ENCODE measurements at places on chromosomes 2 and 18.

DNA sequence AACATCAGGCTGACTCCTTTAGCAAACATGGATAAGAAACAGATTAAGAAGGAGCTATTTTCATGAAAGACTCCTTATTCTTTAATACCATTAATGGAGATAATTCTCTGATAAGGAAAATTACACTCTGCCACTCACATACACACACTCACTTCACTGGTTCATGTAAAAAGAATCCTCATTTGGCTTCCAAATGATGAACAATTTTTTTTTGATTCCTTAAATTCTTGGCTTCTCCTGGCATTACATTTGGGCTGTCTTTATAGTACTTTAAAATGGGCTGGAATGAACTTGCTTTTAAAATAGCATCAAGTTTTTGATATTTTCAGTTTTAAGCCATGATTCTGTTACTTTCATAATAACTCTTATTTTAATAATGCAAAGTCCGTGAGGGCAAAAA lies 328.6 kb downstream of the SLC8A1 start:
- no peak for DNase-seq

DNA sequence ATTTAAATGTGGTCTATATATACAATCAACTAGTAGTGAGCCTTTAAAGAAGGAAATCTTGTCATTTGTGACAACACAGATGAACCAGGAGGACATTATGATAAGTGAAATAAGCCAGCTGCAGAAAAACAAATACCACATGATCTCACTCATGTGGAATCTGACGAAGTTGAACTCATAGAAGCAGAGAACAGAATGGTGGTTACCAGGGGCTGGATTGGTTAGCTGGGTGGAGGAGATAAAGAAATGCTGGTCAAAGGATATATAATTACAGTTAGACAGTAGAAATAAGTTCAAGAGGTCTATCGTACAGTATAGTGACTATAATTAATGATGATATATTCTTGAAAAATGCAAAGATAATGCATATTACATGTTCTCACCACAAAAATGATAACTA lies 267.9 kb downstream of the FBXO15 start:
- no peak for DNase-seq

DNA sequence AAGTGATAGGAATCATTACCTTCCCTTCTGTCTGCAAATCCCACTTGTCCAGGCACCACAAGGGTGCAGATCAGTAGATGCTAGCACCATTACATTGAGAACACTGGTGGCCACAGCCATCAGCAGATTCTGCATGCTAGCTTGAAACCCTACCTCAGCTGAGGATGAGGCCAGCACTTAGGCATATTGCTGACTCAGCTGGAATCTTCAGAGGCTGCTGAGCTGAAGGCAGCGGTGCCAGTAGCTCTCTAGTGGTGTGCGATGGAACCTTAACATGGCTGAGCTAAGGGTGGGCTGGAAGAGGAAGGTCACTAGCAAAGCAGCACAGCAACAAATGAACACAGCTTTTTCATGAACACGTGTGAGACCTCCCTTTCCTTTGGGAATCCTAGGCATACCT lies 19.0 kb upstream of the CPO start:
- no peak for DNase-seq

- peak; percentile 40 for DNase-seq
These were observed 73.3 kb downstream of the SFXN5 start for GRCh38 chr2:72998234-72998651.

DNA sequence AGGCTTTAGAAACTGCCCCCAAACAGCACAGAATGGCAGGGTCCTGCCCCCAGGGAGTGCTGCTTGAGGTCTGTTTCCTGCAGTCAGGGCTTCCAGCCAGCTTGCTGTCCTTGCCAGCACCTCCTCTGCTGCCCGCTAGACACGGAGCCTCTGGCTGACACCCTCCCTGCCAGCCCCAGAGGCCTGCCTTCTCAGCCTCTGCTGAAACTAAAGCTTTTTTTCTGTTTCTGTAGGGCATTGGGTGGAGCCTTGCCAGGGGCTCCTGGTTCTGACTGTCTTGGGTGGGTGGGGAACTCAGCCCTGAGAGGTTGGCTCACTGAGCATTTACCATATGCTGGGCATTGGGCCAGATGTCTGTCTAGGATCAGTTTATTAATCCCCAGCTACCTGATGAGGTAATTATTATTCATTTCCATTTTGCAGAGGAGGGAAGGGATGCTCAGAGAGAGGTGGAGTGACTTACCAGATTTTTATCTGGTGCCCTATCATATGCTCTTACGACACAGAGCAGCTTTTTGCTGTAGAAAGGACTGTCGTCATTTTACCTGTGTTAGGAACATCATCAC lies 35.4 kb downstream of the INPP4A start:
- peak; percentile 70 for DNase-seq

DNA sequence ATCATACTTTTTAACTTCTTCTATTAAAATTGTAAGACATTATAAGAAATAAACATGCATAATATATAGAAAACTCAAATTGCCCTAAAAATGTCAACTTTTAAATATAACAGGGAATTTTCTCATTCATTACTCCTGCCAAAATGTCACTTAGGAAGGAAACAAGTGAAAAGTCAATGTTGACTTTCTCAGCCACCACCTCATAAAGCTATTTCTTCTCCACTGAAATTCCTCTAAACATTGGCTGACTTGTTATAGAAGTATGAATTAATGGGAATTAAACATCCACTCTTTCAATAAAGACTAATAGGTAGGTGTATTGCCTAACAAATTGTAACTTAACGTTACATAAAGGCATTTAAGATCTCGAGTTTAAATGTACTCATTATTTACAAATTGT lies 499.7 kb upstream of the SYT4 start:
- DNase-seq, result no peak

DNA sequence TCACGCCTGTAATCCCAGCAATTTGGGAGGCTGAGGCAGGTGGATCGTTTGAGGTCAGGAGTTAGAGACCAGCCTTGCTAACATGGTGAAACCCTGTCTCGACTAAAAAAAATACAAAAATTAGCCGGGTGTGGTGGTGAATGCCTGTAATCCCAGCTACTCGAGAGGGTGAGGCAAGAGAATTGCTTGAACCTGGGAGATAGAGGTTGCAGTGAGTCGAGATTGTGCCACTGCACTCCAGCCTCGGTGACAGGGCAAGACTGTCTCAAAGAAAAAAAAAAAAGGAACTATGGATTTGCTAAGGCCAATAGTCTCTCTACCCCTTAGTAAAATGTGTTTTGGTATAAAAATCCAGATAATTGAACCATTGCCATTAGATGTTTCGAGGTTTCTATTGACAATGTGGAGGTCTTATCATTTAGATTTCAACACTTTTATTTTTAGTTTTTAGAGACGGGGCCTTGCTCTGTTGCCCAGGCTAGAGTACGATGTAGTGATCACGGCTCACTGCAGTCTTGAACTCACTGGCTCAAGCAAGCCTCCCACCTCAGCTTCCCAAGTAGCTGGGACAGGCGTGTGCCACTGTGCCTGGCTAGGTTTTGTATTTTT lies 1.1 kb upstream of the TXNDC2 start:
- no peak for DNase-seq

DNA sequence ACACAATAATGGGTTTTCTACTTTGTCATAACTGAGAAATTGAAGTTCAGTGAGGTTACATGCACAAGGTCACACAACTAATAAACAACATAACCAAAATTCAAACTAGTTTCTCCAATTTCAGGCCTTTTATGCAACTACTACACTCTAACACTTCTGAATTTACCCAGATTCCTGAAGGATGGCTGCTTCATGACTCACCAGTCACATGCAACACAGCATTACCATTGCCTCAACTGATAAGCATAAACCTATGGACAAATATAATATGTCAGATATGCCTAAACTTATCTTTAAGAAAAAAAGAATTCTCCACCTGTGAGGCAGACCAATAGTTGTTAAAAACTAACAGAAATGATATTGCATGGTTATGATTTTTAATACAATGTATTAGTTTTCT lies 586.5 kb upstream of the SLC8A1 start:
- DNase-seq, result no peak

- no peak for DNase-seq
These were observed 18.0 kb downstream of the GALNT3 start for GRCh38 chr2:165776013-165776412.

DNA sequence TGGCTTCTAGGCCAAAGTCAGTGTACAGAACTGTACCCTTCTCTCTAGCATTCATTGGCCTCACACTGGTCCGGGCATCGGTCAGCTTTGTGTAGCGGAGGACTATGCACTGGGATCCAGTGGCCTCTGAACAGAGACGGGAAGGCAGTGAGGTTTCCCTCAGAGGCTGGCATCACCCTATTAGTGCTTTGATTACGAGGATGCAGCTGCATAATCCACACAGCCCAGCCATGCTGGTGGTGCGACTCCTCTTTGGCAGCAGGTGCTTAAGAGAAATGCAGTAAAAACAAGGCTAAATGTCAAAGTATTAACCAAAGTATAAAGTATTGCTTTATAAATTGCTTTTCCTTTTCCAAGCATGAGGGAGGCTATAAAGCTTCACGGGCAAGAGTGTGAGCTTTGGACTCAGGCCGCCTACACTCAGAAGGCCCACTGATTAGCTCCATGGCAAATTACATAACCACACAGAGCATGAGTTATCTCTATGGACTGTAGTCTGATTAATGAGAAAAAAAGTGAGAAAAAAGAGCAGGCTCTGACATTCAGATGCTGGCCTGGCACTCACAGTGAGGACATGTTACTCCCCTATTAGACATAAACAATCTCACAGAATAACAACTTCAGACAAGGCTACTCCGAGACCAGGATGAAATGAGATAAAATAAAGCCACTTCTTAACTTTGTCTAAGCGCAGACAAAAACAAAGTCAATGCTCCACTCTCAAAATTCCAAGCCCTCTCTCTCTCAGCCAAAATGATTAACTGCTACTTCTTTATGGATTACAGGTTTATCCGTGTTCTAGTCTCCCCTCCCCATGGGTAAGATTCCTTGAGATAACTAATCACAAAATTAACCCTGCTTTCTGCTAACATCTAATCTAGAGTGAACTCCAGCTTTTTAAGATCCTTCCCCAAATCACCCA lies 6.4 kb upstream of the CRYGC start:
- no peak for DNase-seq

GRCh38 chr2:203623661-203624060 lies 82.8 kb upstream of the CD28 start:
- no peak for DNase-seq

DNA sequence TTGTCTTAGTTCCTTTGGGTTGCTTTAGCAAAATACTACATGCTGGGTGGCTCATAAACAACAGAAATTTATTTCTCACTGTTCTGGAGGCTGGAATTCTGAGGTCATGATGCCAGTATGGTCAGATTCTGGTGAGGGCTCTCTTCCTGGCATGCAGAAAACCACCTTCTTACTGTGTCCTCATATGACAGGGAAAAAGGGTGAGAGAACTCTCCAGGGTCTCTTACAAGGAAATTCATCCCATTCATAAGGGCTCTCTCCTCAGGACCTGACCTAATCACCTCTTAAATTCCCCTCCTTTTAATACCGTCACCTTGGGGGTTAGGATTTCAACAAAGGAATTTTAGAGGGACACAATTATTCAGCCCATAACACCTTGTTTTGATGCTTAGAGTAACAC lies 243.1 kb upstream of the TNP1 start:
- DNase-seq, result no peak

DNA sequence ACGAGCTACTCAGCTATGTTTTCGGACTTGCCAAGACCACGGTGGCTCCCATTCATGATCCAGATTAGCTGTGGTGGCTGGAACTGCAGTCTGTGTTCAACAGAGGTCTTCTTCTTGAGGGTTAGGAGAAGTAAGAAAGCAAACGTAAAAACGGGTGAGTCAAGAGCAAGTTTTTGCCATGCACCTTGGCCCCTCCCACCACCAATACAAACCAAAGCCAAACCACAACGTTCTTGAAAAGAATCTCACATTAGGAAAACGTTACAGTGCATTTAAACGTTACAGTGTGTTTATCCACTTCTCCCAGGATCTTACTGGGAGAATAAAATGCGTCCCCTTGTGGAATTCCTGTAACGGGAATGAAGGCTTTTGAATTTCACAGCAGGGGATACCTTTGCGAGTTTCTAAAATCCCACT lies 725 bp downstream of the FBXO48 start:
- DNase-seq, result peak; percentile 61

- DNase-seq, result no peak
These were observed 50.1 kb downstream of the SLC14A1 start for GRCh38 chr18:45774065-45774521.

GRCh38 chr2:15560140-15560987 lies 770 bp downstream of the NBAS start:
- peak; percentile 64 for DNase-seq

- no peak for DNase-seq
These were observed 223.6 kb downstream of the LRRTM1 start for GRCh38 chr2:80080957-80081356.

- peak; percentile 4 for DNase-seq
These were observed 79.5 kb downstream of the DGKD start for GRCh38 chr2:233433794-233434193.

DNA sequence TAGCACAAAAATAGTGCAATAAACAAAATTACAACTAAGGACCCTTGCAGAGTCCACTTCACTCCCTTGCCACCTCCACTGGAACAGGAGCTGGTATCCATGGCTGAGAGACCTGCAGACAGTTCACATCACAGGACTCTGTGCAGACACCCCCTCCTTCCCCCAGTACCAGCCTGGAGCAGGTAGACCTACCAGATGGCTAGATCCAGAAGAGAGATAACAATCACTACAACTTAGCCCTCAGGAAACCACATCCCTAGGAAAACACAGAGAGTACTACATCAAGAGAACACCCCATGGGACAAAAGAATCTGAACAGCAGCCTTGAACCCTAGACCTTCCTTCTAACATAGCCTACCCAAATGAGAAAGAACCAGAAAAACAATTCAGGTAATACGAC lies 49.8 kb downstream of the FBXO15 start:
- DNase-seq, result no peak

GRCh38 chr18:13260935-13261640 lies 42.5 kb downstream of the LDLRAD4 start:
- peak; percentile 45 for DNase-seq

GRCh38 chr2:23684395-23685176 lies 242.3 kb downstream of the ATAD2B start:
- DNase-seq, result no peak

GRCh38 chr2:102276549-102277201 lies 34.7 kb upstream of the IL1RL1 start:
- DNase-seq, result no peak

DNA sequence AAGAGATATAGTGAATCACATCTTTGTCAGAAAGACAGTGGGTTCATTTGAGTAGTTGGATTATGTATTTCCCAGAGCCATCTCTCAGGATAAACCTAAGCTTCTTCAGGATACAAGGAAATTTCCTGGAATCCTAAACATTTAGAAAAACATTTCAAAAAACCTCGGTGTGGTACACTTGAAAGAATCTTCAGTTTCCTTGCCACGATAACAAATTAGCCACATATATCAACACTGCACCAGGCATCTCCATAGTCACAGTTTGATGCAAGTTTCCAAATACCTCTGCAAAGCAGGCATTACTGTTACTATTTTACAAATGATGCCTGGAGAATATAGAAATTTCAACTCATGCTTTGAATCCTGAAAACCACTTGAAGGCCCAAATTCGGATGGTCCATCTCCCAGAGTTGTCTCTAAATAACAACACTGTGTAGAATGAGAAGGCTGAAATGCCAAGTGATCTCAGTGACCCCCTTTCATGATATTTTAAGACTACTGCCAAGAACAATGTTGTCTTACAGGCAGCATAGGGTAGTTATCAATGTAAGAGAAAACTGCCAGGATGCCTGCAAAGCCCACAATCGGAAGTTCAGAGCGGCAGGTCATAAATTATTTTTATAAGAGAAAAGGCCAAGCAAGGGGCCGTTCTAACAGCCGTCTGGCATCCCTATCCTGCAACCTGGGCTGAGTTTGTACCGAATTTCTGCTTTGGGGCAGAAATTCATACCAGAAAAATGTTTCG lies 307.9 kb downstream of the TXNL1 start:
- DNase-seq, result no peak
